ENCODE measurements at places on chromosomes 12 and 14.
A peak's percentile ranks its signal among the peaks of the same experiment; 100 is the strongest.

DNA sequence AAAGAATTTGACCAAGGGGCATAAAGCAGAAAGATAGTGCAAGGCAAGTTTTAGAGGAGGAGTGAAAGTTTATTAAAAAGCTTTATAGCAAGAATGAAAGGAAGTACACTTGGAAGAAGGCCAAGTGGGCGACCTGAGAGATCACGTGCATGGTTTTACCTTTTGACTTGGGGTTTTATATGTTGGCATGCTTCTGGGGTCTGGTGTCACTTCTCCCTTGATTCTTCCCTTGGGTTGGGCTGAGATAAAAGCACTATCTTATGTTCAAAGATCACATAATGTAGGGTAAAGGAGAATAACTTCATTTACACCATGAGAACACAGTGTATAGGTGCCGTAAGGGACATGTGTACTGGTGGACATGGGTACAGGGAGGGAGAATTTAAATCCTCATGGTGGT lies 17.7 kb upstream of the TMEM30B start:
- DNase-seq, result no peak

GRCh38 chr12:5171701-5172100 lies 128.0 kb downstream of the KCNA5 start:
- DNase-seq, result peak; percentile 46

DNA sequence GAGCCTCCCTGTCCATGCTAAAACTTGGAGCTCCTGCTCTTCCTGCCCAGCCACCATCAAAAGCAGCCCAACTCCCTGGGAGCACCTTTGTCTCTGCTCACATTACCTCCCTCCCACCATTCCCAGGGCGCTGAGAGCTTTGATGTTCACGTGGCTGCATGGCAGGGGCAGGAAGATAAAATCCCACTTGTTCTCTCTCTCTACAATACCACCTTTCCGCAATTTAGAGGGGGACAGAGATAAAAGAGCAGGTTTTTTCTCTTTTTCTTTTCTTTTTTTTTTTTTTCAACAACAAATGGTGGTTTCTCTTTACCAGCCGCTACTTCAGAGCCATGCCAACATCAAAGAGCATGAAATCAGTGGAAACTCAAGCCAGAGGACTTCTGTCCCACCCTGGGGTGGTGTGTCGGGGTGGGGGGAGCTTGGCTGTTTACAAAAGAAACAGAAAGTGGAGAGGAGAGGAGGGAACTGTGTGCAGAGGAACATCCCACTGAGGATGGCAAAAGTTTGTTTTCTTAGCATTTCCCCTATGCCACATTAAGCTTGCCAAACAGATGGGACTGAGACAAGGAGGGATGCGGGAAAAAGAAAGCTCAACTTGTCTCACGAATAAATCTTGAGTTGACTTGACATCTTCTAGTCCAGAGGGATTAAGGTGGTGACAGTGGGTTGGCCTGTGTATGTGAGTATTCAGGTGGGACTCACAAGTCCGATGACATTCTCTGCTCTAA lies 103.7 kb upstream of the NUDT4 start:
- no peak for DNase-seq

DNA sequence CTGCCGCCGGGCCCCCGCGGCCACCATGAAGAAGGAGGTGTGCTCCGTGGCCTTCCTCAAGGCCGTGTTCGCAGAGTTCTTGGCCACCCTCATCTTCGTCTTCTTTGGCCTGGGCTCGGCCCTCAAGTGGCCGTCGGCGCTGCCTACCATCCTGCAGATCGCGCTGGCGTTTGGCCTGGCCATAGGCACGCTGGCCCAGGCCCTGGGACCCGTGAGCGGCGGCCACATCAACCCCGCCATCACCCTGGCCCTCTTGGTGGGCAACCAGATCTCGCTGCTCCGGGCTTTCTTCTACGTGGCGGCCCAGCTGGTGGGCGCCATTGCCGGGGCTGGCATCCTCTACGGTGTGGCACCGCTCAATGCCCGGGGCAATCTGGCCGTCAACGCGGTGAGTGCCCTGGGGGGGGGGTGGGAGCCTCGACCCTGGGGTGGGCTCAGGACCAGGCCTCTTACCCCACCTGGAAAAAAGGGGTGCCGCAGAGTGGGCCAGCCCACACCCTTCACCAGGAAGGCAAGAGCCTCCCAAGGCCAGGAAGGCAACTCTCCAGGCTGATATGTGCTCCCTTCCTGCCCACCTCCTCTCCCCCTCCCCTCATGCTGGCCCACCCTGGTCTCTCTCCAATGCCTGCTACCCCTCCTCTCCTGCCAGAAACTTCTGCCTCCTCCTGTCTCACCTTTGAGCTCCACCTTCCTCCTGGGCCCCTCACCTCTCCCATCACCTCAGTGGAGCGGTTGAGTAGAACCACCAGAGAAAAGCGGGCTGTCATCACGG lies 507 bp downstream of the AQP5 start:
- no peak for DNase-seq

- peak; percentile 47 for DNase-seq
These were observed 4.7 kb upstream of the EPYC start for GRCh38 chr12:91009319-91009950.

DNA sequence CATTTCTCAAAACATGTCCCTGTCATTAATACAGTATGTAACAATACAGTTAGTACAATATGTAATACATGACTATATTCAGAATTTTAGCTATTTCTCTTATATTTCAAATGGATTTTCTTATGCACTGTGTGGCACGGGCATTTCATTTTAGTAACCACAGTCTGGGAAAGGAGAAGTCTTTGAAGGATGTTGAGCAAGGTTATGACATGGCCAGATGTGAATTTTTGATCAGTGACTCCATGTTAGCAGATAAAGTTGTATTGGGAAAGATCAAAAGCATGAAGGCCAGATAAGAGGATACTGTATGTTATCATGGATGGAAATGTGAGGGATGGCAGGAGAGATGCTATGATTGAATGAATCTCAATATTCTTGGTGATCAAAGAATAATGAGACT lies 285.2 kb downstream of the NAV3 start:
- no peak for DNase-seq

- no peak for DNase-seq
These were observed 203.1 kb upstream of the PPFIA2 start for GRCh38 chr12:81962126-81962856.

DNA sequence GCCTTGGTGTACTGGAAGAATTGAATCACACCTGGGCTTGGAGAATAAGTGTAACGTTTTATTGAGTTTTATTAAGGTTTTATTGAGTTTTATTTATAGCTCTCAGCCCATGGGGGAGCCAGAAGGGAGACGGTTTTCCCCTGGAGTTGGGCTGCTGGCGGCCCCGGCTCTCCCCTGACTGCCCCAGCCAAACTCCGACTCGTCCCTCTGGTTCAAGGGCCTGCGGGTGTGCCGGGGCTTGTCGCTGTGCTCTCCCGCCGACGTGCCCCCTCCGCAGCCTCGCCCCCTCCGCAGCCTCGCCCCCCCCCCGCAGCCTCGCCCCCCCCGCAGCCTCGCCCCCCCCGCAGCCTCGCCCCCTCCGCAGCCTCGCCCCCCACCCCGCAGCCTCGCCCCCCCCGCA lies 326.1 kb upstream of the RTL1 start:
- no peak for DNase-seq
